ENCODE measurements at places on chromosomes 12 and 14. TPM values are rescaled to one million over a fixed set of nuclear protein-coding genes. Genes with fewer than 3 reads are reported as not detected.
A peak's percentile ranks its signal among the peaks of the same experiment; 100 is the strongest.

- peak; percentile 21 for DNase-seq
These were observed 194.3 kb downstream of the CPNE8 start for GRCh38 chr12:38711054-38711453.

TMEM260 gene
- 16.1 TPM for total RNA-seq

DNA sequence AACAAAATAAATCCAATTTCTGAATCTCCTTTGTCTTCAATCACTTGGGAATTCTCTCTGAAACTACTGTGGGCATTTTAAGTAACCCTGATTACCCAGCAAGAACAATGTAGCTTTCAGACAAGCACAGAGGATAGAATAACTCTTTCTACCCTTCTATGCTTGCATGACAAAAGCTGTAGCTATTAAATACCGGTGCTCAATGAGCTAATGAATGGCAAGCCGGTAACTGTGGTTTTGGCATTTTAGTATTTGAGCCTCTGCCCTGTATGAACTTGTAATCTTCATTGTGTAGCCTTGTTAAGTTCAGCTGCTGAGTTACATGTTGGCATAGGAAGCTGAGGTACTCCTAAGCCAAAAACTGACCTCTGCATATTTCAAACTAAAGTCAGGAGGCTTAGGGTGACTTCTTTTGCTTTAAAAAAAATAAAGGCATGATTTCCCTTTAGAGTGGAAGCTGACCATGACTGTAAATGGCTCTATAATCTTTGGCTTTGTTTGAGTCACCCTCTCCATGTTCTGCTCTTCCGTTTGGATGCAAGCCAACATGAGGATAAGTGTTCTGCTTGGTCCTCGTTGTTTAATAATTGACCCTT, 171.0 kb upstream of the HIF1A start:
- no peak for DNase-seq

AMN gene
- total RNA-seq, result 4.4 TPM

GRCh38 chr12:20040831-20041230, 327.5 kb upstream of the PDE3A start:
- no peak for DNase-seq

GRCh38 chr14:92449404-92450181, 64.0 kb upstream of the RIN3 start:
- DNase-seq, result no peak

EPYC gene
- 0.20 TPM for total RNA-seq

GRCh38 chr14:54052696-54053385, 96.2 kb upstream of the BMP4 start:
- DNase-seq, result no peak

LLPH gene
- 4.0 TPM for total RNA-seq

ACSS3 gene
- 19.2 TPM for total RNA-seq

- DNase-seq, result no peak
These were observed 144.1 kb upstream of the AMIGO2 start for GRCh38 chr12:47223848-47224213.

GRCh38 chr12:103964805-103965204, 867 bp upstream of the TDG start:
- DNase-seq, result no peak

DNA sequence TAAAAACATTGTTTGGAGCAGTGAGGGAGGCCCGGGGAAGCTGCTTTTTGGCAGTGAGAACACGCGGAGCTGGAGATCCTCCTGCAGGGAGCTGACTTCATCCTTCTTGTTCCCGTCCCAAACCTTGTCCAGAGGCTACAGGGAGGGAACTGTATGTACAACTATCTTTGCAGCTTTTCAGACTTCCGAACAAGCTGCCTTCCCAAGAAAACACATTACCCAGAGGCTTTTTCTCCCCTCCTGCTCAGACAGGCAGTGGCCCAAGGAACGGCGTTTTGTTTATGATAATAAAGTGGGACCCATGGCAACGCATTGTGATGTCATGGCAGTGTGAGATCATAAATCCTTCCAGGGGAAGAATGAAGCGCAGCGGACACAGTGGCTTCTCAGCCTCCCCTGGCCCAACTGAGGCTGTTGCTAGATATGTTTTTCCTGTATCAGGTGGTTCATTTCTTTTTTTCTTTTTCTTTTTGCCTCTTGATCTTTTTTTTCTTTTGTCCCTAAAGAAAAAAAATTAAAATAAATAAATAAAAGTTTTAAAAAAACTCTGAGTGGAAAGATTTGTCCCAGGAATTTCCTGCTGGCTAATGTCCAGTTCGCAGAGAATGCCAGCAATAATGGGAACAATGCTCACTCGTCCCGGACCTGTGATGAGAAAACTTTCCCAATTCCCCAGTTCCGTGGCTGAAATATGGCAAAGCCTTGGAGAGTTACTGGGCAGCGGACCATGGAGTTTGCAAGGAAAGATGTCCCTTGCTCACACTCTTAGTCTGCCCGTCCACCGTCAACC, 103.4 kb upstream of the MAP1LC3B2 start:
- peak; percentile 97 for DNase-seq

PRR4 gene
- total RNA-seq, result 1.6 TPM

- peak; percentile 11 for DNase-seq
These were observed 8.4 kb downstream of the OR6S1 start for GRCh38 chr14:20632831-20633691.

GRCh38 chr14:59428581-59429012, 36.6 kb downstream of the GPR135 start:
- DNase-seq, result peak; percentile 81

BICDL1 gene
- total RNA-seq, result 22.5 TPM

DACT1 gene
- total RNA-seq, result 24.3 TPM

DNA sequence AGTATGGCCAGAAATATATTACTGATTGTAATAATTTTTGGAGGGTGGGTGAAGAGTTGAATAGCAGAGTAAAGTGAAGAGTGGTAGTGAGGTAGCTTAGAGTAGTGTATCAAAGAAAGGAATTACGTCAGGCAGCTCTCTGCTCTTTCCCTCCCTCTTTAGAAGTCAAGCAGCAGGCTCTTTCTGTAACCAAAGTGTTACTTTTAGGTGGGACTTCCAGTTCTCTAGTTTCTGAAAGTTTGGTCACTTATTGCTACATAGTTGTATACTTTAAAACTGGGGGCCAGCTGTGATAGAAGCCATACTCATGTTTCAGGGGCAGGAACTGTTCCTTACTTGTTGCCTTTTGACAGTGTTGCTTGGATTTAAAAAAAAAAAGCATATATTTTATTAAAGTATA, 30.6 kb downstream of the ATF7IP start:
- DNase-seq, result no peak

DNA sequence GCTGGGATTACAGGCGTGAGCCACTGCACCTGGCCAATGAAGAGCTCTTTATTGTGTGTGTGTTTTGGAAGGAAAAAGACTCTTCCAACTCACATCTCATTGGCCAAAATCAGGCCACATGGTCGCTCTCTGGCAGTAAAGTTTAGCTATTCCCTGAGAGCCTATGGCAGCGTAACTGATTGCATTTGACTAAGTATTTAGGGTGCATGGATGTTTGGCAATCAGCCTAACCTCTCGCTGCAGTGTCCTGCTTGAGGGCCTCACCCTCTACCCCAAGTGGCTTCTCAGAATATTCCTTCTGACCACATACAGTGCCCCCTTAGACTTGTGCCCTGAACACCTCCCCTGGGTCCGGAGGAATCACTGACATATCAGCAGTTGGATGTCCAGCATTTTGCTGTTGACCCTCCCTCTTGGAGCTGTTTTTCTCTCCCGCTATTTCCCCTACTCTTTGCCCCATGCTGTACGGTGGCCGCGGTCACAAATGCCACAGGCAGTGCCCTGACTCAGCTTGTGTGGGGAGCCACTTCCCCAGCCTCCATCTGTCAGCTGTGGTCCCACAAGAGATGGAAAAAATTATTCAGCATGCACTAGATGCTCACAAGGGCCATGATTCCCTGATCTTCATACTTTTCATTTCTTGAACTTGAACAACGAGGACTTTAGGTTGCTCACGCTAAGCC, 9.5 kb downstream of the PHETA1 start:
- DNase-seq, result peak; percentile 23
